ENCODE measurements at places on chromosomes 13 and 19. TPM values are rescaled to one million over a fixed set of nuclear protein-coding genes. Genes with fewer than 3 reads are reported as not detected.
A peak's percentile ranks its signal among the peaks of the same experiment; 100 is the strongest.

DNA sequence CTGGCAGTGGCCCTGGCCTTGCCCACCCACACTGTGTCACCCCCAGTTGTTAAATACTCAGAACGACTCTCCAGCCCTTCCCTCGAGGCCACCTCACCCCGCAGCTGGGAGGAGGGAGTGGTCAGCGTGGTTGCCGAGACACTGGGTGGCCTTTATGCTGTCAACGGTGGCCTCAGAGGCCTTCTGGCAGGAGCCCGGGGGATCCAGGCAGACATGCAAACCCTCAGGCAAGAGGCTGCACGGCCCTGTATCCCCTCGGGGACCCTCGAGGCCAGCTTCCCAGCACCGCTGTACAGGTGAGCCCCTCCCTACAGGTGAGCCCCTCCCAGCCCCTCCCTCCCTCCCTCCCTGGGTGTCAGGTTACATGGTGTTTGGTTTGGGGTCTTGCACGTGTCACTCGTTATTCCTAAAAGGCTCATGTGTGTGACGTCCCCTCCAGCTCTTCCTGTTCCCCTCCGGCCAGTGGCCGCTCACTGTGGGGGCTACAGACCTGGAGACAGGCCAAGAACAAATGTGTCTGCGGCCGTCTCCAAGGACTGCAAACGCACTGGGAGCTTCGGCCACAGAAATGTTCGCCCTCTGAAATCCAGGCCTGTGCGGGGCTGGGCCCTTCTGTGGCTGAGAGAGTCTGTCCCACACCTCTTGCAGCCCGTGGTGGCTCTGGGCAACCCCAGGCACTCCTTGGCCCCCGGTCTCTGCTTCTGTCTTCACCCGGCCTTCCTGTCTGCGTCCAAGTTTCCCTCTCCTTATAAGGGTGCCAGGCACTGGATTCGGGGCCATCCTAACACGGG, at the start of gene TEKTIP1:
TEKTIP1 (plus strand) TSS at position 210 of the 791 bp plus-strand sequence; CDS start at position 214, 4 bp downstream.
- no peak for DNase-seq

DNA sequence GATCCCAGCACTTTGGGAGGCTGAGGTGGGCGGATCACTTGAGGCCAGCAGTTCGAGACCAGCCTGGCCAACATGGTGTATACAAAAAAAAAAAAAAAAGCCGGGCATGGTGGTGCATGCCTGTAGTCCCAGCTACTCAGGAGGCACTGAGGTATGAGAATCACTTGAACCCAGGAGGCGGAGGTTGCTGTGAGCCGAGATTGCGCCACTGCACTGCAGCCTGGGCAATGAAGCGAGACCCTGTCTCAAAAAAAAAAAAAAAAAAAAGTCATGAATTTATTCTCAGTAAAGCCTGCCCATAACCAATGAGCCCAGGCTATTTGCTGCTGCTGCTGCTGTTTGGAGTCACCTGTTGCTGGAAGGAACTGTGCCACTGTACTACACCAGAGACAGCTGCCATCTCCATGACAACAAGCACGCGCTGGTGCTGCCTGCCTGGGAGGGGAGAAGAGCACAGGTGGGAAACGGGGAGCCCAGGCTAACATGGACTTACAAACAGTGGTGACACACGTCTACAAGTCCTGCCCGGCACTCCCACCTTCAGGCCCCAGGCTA, 11.3 kb downstream of the ZFR2 start:
- no peak for DNase-seq

- no peak for DNase-seq
Observed at GRCh38 chr13:50798923-50799322, 44.6 kb downstream of the DLEU7 start.

DNA sequence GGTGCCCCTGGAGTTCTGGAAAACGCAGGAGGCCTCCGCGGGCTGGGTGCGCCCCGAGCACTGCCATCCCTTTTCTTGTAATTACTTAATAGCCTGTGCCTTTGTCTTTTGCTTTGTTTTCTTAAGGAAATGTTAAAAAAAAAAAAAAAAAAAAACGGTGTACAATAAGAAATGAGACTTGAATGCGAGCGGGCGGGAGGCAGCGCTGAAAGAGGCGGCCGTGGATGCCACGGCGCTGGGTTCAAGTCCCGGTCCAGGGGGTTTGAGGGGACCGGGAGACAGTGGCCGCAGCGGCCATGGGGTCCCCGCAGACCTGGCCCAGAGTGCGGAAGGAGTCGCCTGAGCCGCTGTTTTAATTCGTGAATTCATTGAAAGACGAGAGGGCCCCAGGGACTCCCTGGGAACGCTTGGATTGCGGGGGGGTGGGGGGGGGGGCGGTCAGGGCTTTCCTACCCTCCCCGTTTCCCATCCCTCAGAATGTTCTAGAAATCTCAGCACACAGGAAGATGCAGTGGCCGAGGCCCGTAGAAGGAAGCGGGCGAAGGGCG, 349.2 kb upstream of the ARGLU1 start:
- no peak for DNase-seq

DNA sequence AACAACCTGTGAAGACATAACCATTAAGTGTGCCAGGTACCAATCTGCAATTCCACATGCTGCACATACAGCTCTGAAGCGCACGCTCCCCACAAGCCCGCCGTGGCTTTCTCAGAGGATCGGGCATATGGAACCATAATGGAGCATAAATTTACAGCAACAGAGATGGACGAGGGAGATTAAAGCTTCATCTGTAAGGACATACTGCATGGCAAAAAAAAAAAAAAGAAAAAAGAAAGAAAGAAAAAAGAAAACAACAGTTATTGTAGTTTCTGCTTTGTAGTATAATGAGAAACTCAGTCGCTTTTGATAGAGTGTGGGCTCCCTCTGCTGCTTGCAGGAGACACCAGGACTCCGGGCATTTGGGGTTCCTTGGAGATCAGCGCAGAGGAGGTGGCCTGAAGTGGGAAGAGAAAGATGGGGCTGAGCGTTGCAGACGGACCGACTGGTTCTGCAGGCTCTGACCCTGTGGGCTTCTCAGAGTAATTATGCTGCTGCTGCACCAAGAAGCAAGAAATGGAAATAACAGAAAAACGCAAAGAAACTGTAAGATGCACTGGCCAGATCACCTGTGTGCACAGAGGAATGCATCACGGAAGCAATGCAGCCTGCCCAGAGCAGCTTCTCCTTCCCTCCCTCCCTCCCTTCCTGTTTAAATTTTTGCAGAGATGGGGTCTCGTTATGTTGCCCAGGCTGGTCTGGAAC, 10.8 kb upstream of the PDCD5 start:
- peak; percentile 30 for DNase-seq

DNA sequence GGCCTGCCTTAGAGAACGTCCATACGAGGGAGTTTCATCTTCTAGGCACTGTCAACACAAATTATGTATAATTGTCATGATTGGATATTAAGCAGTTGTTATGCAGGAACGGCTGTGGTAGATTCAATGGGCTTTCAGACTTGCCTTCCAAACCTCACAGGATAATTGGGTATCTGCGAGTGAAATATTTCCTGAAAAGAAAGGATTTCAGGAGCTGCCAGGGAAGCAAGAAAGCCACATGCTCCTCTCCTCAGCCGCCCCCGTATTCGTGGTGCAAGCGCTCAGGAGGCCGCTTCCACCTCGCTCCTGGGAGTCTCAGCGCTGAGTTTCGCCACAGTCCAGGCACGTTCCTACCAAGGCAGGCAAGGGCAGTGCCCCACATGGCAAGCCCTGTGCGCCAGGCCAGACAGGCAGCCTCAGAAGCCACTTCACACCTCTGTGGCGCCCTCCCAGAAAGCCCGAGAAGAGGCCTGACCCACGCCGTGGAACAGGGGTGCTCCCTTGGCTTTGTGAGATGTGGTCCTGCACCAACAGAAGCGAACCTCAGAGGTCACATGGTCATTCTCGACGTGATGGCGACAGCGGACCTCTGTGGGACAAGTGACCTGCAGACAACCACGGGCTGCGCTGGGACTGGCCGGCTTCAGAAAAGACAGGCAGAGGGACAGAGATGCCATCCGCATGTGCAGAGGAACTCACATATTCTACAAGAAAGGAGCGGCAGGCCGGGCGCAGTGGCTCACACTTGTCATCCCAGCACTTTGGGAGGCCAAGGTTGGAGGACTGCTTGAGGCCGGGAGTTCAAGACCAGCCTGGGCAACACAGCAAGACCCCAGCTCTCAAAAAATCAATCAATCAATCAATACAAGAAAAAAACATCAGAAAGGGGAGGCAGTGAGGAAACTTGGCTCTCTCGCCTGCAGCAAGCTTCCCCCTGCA, 41.4 kb downstream of the CEBPG start:
- DNase-seq = no peak

The RFPL4A gene
- not detected for polyA plus RNA-seq

The EDNRB gene
- not detected for polyA plus RNA-seq

The ZNF850 gene
- polyA plus RNA-seq = 0.76 TPM

All from CD8-positive, alpha-beta memory T cell (primary cell).